Activated naive CD4-positive, alpha-beta T cell treated with anti-CD3 and anti-CD28 coated beads, Interleukin-2, amount 10 ng/mL, durations not matched to agents 5 hours and 36 hours (primary cell): ENCODE measurements at places on chromosomes 11 and 22. TPM values are rescaled to one million over a fixed set of nuclear protein-coding genes. Genes with fewer than 3 reads are reported as not detected.

CCDC87 gene
- not detected for total RNA-seq

PDE3B gene
- 135 TPM for total RNA-seq

ACAD8 gene
- total RNA-seq = 21.8 TPM

CCDC116 gene
- 0.26 TPM for total RNA-seq

MS4A6A gene
- not detected for total RNA-seq

AGBL2 gene
- total RNA-seq = 6.5 TPM

CDC42BPG gene
- 1.8 TPM for total RNA-seq

KCNQ1 gene
- total RNA-seq = 28.7 TPM

IFITM1 gene
- total RNA-seq = 1,005 TPM

PDHX gene
- total RNA-seq = 24.4 TPM

PLAAT5 gene
- total RNA-seq = not detected

UPK2 gene
- not detected for total RNA-seq

CNIH2 gene
- 2.6 TPM for total RNA-seq

GGT5 gene
- not detected for total RNA-seq

KIRREL3 gene
- not detected for total RNA-seq

ARSA gene
- total RNA-seq = 59.1 TPM

LRRC74B gene
- total RNA-seq = not detected

SCUBE2 gene
- not detected for total RNA-seq

EXT2 gene
- total RNA-seq = 27.6 TPM

EMID1 gene
- not detected for total RNA-seq

DNAJB7 gene
- not detected for total RNA-seq

OTOG gene
- total RNA-seq = not detected

IGLL1 gene
- not detected for total RNA-seq

PRPF19 gene
- 107 TPM for total RNA-seq

H19 gene
- total RNA-seq = not detected

TRIM3 gene
- total RNA-seq = 9.3 TPM

OR51I1 gene
- total RNA-seq = not detected

GLYATL1 gene
- total RNA-seq = not detected

WBP2NL gene
- total RNA-seq = 1.9 TPM

ABCC8 gene
- 0.18 TPM for total RNA-seq

LYVE1 gene
- total RNA-seq = not detected

KRTAP5-11 gene
- total RNA-seq = not detected

DDI1 gene
- total RNA-seq = not detected

ST14 gene
- not detected for total RNA-seq

SCGB1D2 gene
- total RNA-seq = not detected

DGCR6 gene
- total RNA-seq = 1.6 TPM

OR6A2 gene
- not detected for total RNA-seq

SLC5A1 gene
- total RNA-seq = not detected

LIPT2 gene
- 4.3 TPM for total RNA-seq
